Stimulated activated CD4-positive, alpha-beta T cell treated with anti-CD3 and anti-CD28 coated beads, TNF-alpha, amount 100 ng/mL, for 1 hour (primary cell): ENCODE measurements at places on chromosomes 6 and 20.

DNA sequence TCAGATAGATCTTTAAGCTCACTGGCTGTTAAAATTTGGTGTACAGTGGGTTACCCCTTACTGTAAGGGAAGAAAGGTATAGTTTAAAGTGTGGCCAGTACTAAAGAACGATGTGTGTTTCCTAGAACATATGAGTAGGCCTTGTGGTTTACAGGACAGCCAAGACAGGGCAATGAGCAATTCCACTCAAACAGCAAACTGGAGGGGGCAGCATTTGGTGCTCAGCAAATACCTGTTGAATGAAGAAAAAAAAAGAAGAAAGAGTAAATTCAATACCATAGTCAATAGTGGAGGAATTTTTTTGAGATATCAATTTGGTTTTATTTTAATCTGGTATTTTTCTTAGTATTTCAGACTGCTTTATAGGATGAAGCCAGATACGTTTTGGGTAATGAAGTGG is 3.8 kb upstream of the NCOA5 start:
- no peak for DNase-seq

- no peak for DNase-seq
Observed at GRCh38 chr20:16517946-16518783, 55.1 kb downstream of the KIF16B start.

DNA sequence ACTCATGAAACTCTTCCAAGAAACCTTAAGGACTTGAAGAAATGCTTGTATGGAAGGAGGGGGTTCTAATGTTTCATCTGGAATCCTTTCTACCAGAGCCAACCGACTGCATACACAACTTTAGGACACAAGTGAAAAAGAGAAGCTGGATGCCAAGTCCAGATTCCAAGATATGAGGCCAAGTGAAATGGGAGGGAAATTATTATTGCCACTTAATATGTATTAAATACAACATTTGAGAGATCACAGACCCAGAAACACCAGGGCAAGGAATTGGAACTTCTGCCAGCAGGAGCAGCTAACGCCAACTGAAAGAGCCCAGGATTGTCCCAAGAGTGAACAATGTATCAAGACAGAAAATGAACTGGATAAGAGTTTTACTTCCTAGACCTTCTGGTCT is 144.2 kb downstream of the ARHGAP18 start:
- no peak for DNase-seq

DNA sequence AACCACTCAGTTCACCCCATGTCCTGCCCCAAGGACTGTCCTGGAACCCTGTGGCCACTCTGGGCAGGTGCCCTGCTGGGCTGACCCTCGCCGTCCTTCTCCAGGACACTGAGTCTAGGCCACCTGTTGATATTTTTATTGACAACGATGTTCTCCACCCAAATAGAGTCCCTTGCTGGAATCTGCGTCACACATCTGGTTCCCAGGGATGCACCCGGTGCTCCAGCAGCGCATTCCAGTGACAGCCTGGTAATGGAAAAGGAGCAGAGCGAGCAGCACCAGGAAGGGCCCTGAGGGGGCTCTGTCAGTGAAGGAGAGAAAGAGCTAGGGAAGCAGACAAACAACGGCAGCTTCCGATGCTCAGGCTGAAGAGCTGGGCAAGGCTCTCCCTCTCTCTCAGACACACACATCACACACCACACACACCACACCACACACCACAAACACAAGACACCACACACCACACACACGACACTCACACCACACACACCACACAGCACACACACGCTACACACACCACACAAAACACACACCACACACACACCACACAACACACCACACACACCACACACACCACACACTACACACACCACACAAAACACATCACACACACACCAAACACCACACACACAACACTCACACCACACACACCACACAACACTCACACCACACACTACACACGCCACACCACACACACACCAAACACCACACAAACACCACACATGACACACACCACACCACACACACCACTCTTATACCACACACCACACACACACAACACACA is 117.9 kb upstream of the THBS2 start:
- no peak for DNase-seq

GRCh38 chr6:33313709-33314514 is at the start of gene TAPBP:
TSS of gene TAPBP (minus strand) at chr6:33314078. CDS start at chr6:33314041, 37 bp downstream.
- peak; percentile 73 for DNase-seq

DNA sequence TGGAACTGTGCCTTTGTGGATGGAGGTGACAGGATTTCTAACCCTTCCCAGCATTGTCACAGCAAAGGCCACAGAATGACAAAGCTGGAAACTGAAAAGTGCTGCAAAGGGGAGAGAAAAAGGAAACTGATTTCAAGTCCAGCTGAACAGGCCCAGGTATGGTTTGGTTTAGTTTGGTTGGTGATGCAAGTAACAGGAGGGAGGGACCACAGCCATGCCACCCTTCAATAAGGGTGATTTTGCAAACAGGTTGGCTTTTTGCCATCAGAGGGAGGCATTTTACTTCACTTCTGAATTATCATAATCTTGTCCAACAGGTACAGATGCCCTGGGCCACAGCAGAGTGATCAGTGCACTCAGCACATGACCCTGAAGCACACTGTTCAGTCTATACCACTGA is 6.6 kb downstream of the FITM2 start:
- no peak for DNase-seq

- DNase-seq, result no peak
Observed at GRCh38 chr20:11403711-11404110, 514.0 kb upstream of the BTBD3 start.

GRCh38 chr6:4632421-4632820 is 143.8 kb upstream of the CDYL start:
- no peak for DNase-seq

GRCh38 chr6:4775494-4776130 is 592 bp upstream of the CDYL start:
- DNase-seq, result peak; percentile 35

DNA sequence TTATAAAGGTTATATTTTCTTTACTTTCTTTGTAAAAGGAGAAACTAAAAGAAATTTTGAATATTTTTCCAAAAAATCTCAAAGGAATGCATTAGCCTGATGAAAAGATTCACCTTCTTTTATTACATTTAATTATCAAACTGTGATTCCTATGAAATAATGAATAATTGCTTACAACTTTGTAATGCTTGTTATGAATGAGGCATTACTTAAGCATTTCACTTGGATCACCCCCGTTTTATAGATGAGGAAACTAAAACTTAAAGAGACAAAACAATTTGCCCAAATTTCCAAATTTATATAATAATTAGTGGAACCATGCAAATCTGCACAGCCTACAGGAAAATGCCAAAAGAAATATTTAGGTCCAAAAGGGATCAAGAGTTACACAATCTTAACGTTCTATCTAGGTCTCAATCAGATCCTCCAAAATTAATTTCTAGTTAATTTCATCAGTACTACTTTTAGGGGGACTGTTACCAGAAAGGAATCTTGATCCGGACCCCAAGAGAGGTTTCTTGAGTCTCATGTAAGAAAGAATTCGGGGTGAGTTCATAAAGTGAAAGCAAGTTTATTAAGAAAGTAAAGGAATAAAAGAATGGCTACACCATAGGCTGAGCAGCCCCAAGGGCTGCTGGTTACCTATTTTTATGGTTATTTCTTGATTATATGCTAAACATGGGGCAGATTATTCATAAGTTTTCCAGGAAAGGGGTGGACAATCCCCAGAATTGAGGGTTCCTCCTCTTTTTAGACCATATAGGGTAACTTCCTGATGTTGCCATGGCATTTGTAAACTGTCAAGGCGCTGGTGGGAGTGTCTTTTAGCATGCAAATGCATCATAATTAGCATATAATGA is 288.0 kb downstream of the ADGB start:
- DNase-seq, result no peak

DNA sequence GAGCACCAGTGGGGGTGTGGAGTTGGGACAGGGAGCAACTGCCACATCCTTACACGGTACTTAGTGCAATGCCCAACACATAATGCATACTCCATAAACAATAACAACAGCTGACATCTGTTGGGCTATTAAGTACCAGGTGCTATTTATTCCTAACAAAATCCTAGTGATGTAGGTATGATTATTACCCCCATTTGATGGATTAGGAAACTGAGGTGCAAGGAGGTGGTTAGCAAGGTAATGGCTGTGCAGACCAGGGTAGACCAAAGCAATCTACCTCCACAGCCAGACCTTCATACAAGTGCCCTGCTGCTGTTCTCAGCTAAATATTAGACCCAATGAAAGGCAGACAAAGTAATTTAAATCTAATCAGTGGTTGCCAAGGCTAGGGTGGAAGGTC is 36.8 kb downstream of the SLC13A3 start:
- no peak for DNase-seq

GRCh38 chr20:50843331-50844276 is 48.7 kb downstream of the BCAS4 start:
- DNase-seq, result no peak

DNA sequence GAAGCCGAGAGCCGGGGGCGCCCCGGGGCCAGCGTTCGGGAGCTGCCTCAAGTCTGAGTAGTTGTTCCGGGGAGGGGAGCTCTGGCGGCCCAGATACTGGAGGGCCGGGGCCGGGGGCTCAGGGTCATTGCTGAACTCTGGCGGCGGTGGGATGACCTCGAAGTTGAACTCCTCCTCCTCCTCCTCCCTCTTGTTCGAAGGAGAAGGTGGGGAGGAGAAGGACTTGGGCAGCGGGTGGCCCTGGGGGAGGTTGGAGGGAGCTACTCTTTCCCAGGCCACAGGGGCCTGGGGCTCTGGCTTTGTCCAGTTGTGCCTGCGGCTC is 37.7 kb downstream of the C6orf132 start:
- DNase-seq, result no peak

GRCh38 chr6:139313229-139313628 is 21.4 kb upstream of the TXLNB start:
- no peak for DNase-seq

DNA sequence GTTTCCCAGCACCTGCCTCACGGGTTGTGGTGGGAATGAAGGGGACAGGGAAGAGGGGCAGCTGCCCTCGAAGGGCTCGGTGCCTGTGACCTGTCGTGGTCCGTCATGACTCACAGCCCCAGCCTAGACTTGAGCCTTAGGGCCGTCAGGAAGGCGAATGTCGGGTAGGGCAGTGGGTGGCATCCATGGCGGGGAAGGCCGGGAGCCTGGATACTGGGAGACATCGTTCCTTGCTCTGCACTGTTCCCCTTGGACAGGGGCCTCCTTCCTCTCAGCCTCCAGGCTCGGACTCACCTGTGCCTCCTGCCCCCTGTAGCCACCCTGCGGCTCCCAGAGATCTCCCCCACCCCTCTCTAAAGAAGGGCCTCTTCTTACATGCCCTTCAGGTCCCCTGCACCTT is 52.2 kb upstream of the APCDD1L start:
- no peak for DNase-seq

DNA sequence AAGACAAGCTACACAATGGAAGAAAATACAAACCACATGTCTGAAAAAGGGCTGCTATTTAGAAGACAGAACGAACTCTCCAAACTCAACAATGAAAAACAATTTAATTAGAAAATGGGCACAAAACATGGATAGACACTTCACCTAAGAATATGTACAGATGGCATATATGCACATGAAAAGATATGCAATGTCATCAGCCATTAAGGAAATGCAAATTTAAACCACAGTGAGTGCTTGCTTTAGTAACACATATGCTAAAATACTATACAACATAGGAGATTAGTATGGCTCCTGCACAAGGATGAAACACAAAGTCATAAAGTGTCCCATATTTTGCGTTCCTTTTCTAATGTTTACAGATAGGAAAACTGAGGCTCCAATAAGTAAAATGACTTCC is 60.4 kb upstream of the FAM83B start:
- no peak for DNase-seq

DNA sequence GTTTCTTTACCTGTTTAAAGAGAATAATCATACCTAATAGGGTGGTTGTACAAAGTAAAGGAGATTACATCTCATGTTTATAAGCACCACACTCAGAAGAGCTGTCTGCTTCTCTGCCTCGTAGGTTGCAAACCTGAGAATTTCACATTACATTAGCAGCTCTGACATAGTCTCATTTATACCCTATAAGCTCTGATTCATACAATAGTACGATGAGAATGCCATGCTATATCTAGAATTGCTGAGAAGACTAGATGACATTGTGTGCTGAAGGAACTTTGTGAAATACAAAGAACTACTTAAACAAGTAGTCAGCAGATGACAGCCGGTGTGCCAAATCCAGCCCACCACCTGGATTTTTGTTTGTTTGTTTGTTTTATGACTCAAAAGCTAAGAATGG is 121.2 kb downstream of the ADAT2 start:
- DNase-seq, result no peak

DNA sequence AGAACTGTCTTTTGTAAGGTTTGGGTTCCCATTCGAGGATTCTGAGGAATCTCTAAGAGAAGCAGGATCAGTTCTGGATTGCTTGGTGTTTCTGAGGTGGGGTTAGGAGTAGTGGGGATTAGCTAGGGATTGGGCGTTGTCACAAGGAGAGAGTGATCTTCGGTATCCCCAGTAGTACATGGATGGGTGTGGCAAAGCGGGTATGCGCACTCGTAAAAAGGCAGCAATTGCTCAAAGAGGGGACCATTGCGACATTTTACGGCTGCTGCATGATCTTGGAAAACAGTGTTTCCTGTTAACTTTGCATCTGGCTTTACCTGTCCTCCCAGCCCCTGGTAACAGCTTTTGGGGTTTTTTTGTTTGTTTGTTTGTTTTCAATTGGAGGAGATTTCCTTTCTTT is 9.7 kb upstream of the ZSCAN9 start:
- no peak for DNase-seq

- no peak for DNase-seq
Observed at GRCh38 chr6:16200321-16200883, 38.0 kb upstream of the GMPR start.

- DNase-seq, result no peak
Observed at GRCh38 chr6:75084872-75085381, 120.9 kb downstream of the COL12A1 start.

DNA sequence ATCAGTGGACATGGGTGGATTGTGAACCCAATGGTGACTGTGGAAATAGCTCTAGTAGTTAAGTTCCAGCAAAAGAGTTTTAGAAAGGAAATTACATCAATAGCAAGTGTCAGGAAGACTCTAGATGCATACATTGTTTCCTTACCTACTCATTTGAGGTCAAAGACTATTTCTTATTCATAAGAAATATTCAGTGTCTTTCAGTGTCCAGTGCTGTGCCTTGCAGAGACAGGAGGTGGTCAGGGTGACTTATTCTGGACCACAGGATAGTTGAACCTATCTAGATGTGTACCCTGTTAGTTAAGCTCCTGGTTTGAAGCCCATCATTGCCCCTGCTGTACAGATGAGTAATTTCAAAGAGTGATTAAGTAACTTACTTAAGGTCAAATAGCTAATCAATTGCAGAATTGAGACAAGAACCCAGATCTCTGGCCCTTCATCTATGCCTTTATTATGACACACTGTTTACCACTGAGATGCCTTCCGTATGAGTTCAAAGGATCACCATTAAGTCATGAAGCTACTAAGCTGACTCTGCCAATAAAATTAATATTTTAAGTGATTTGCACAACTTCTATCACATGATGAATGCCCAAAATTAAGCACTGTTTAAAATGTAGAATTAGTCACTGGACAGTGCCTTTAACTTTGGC is 136.1 kb downstream of the PDSS2 start:
- no peak for DNase-seq

DNA sequence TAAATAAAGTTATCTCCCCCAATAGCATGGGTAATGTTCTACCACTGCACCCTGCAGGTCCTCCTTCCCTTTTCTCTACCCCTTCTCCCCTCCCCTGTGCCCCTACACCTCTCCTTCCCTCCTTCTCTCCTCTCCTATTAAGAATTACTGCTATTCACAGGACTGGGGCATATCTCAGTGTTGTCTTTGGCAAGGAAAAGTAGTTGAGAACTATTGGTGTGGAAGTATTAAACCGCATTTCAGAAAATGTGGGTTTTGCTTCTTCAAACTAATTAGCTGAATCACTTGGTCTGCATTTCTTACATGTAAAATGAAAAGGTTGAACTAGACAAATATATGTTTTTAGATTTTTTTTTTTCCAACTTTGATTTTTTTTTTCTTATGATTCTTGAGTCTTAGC is 296.3 kb downstream of the CDKAL1 start:
- no peak for DNase-seq
